ENCODE measurements at places on chromosomes 4 and X.

- peak; percentile 22 for DNase-seq
Measured at GRCh38 chrX:152915541-152916241, 17.8 kb downstream of the ZNF185 start.

- DNase-seq = no peak
Measured at GRCh38 chrX:13638021-13638420, 14.9 kb upstream of the TCEANC start.

- DNase-seq = no peak
Measured at GRCh38 chr4:123408471-123409084, 12.0 kb downstream of the SPRY1 start.

GRCh38 chr4:106369456-106370060 lies 980 bp upstream of the GIMD1 start:
- DNase-seq = peak; percentile 60

DNA sequence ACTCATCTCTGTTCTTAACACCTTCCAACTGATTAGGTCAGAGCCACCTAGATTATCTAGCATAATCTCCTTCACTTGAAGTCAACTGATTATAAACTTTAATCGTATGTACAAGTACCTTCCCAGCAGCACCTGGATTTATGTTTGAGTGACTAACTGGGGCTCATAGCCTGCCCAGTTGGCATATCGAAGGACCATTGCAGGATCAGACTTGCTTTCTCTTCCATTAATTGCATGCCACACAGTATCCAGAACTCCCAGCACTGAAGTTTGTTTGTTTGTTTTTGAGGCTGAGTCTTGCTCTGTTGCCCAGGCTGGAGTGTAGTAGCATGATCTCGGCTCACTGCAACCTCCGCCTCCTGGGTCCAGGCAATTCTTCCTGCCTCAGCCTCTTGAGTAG lies 27.9 kb downstream of the GRK4 start:
- no peak for DNase-seq

GRCh38 chr4:76470532-76470931 lies 35.5 kb downstream of the SHROOM3 start:
- DNase-seq = no peak

DNA sequence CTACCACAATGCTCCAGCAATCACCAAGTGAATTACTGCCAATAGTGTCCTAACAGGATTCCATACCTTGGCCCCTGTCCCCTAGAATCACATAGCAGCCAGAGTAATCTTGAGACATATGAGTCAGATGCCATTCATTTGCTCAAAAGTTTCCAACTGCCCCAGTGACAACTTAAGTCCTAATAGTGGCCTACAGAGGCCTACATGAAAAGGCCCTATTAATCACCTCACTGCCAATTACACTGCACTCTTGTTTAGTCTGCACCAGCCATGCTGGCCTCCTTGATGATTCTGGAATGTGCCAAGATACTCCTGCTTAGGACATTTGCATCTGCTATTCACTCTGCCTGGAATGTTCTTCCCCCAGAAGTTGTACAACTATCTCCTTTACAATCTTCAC lies 130.7 kb downstream of the NR3C2 start:
- no peak for DNase-seq

DNA sequence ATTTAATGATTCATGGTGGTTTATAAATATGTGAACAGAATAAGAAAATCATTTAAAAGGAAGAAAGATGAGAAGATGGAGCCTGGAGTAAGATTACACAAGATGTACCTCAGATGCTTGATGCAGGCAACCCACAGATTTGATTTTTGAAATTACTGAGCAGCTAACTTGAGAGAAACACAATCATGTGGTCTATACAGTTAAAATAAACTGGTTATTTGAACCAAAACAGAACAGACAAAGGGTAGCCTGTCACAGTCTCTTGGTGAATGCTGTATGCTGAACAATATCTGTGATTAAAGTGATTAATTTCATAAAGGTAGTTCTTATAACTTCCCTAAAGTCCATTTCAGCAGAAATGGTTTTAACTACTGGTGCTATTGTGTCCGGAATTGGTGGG lies 4.2 kb downstream of the PI4K2B start:
- DNase-seq = no peak

GRCh38 chr4:102402223-102402622 lies 56.9 kb upstream of the SLC39A8 start:
- DNase-seq = no peak

DNA sequence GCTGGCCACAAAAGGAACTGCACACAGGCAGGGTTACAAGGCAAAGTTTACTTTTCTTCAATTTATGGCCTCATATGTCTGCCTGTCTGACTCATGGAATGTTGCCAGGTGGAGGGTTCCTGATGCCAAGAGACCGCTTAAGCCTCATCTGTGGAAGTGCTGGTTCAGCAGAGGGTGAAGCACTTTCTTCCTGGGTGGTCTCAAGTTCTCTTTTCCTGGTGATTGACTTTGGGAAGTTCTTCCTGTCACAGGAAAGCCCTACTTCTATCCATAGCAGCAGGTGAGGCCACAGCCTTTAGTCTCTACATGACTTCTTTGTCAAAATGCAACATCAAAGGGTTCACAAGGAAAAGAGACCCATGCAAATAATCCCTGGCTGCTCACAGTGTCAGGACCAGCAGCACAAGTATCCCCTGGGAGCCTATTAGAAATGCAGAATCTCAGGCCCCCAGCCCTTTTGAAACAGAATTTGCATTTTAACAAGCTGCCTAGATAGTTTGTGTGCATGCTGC lies 81.4 kb upstream of the IGFBP7 start:
- DNase-seq = no peak

DNA sequence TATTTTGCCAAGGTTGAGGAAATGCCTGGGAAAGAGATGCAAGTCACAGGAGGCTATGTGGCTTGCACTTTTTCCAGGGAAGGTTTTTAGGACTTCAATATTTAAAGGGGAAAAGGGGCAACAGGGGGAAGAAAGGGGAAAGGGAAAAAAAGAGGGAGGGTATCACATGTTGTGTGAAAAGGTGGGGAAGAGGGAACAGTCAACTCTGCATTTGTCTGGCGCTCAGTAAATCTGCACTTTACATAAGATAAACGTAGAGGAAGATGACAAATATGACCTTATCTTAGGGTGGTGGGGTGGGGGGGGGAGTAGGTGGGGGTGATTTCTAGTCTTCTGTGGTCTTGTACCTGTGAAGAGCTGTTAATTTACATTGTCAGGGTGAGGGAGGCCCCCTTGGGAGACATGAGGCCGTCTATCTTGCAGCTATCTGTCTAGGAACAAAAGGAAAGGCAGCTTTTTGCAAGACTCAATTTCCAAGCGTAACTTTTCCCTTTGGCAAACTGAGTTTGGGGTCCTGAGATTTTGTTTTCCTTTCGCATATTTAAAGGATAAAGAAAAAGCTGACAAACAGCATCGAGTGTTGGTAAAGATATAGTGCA lies 71.5 kb upstream of the UCP1 start:
- DNase-seq = no peak

DNA sequence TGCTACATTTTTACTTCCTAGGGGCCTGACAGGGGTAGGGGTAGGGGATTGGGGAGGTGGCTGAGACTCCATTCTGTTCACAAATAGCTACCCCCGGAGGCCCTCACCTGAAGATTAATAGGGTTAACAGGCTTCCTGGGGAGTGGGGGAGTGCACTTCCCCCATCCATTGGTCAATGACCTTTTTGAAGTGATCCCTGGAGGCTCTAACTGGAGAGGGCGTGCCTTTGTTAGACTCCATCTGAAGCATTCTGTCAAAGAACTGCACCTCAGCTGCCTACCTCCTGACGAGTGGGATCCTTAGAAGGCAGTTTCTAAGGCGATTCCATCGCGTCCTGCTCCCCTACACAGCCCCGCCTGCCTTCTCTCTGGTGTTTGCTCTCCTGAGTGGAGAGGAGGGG lies 10.0 kb upstream of the MTM1 start:
- no peak for DNase-seq

- no peak for DNase-seq
Measured at GRCh38 chr4:168886351-168886750, 123.7 kb downstream of the CBR4 start.

GRCh38 chr4:24736066-24736465 lies 59.3 kb upstream of the SOD3 start:
- no peak for DNase-seq

DNA sequence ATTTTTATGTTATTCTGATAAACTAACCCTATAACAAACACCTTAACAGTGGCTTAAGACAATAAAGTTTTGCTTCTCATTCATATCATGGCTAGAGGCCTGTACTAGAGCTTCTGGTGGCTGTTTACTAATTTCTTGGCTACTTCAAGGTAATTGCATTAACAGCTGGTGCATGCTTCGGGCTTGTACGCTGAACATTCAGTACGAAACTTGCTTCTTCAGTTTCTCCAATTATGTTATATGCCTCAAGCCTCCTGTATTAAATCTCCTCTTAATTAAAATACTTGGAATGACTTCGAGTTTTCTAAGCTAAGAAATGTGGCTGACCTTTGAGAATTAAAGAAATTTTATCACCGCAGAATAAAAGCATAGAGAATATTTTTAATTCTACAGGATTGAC lies 138.9 kb upstream of the TRAM1L1 start:
- DNase-seq = no peak
